ENCODE measurements at places on chromosomes 3 and 15.

DNA sequence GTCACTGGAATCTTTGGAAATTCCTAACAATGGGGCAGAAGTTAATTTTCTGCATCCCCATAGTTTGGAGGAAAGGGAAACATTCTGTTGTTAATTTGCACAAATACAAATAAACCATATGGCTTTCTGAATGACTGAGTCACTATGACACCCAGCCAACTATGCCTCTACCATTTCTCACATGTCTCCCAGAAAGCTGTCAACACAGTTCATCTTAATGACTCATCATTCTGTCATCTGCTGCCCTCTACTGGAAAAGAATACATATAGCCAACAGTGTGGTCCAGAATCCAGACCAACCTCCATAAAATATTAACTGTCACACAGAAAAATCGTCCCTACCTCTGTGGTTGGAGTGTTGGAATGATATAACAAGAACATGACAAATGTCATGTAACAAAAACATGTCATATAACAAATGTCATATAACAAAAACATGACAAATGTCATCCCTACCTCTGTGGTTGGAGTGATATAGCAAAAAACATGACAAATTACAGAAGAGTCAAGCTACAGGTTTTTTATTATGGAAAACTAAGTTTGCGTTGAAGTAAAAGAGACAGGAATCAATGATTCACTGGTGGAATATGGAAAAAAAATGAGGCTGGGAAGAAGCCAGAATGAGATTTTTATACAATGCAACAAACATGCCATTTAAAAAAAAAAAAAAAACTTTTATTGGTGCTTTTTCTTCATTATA lies 47.7 kb upstream of the GYG1 start:
- DNase-seq = peak; percentile 79

GRCh38 chr15:97521381-97522285 lies 438.9 kb upstream of the ARRDC4 start:
- no peak for DNase-seq

- DNase-seq = no peak
Observed at GRCh38 chr3:24100696-24101402, 155.8 kb downstream of the NR1D2 start.

DNA sequence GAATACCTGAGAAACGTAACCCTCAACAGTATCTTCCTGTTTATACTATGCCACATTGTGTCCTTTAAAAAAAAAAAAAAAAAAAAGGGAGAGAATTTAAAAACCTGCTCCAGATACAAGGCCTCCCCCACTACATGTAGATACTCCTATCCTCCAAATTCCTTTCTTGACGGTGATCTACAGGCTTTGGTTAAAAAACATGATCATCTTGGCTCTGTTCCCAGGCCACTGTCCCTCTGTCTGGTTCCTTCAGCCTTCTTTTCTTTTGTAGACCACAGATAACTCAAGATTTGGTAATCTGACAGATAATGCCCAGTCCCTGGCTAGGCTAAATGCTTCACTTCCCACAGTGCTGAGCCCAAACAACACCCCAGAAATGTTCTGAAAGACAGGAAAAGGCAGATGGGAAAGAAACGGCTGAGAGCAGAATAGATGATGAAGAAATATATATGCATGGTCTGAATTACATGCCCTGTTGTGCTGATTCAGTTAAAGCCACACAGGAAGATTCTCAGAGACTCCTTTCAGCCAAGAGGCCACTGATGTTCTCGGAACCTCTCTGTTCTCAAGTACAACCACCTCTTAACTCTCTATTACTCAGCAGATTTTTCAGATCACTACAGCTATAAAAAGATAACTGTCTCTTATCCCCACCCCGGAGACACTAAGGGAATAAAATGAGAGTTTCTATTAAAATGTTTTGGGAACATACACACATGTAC lies 48.3 kb downstream of the NPTN start:
- peak; percentile 24 for DNase-seq

DNA sequence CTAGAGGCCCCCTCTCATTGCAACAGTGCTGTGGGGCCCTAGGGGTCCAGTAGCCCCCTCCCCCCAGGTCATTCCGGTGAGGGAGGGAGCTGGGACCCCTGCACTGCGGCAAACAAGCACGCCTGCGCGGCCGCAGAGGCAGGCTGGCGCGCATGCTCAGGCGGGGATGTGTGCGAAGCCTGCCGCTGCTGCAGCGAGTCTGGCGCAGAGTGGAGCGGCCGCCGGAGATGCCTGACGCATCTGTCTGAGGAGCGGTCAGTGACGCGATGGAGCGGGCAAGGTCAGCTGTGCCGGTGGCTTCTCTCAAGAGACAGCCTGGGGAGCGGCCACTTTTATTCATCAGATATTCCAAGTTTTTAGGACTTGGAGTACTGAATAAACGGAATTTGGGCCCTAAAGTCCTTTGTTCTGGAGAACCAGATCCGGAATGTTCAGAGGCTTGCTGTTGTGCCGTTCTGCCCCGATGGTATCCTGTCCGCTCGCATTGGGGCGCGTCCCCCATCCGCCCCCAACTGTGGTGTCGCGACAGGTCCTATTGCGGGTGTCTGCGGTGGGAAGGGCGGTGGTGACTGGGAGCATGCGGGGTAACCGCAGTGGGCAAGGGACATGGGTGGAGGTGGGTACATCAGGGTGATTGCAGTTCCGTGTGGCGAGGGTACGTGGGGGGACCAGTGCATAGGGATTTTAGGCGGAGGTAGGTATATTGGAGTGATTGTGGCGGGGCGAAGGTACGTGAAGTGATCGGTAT lies at the start of the genes SNRPN and SNURF:
Gene SNRPN, plus strand, starts transcription at position 205 of the 748 bp plus-strand sequence. CDS start 19,467 bp downstream, outside the sequence.
Gene SNURF, plus strand, starts transcription at position 205 of the 748 bp plus-strand sequence. Its CDS starts 62 bp downstream, at position 267.
- peak; percentile 63 for DNase-seq

GRCh38 chr15:61081027-61081322 lies 148.1 kb downstream of the RORA start:
- no peak for DNase-seq

DNA sequence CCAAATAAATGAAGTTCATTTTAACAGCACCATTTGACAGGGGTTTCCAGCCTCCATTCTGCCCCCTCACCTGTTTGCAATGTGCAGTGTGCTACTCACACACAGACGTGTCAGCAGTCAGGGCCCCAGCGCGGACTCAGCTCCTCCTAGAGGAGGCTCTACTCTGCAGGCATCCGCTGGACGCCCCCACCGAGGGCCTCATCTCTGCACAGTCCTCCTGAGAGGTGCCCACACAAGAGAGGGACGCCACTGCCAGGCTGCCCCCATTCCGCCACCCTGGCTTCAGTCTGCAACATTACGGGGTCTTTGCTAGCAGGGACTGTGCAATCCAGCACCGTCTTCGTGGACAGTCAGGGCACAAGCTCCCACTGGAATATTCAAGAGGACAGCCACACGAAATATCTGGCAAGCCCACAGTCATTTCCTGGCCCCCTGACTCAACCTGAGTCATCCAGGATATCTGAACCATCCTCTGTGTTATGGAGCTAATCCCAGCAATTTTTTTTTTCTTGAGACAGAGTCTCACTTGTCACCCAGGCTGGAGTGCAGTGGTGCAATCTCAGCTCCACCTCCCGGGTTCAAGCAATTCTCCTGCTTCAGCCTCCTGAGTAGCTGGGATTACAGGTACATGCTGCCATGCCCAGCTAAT lies 255.0 kb downstream of the OCA2 start:
- DNase-seq = no peak

- DNase-seq = no peak
Observed at GRCh38 chr3:139491966-139492365, 15.7 kb upstream of the RBP2 start.

- no peak for DNase-seq
Observed at GRCh38 chr3:11077466-11077865, 76.8 kb upstream of the HRH1 start.

DNA sequence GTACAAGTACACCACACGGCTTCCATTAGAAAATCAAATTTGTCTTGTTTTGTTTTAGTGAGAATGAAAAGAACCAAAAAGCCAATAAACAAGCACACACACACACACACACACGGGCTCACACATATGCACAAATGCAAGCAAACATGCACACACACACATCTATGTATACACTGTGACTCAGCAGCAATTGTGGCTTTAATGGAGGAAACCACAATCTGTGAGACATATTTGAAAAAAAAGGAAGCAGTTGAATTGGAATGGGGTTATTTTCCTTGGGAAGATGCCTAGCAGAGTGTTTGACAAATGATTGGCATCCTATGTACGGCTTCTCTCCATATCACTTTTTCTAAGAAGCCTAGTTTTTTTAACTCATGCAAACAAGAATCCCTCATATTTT lies 201.1 kb upstream of the ARRDC4 start:
- DNase-seq = no peak

DNA sequence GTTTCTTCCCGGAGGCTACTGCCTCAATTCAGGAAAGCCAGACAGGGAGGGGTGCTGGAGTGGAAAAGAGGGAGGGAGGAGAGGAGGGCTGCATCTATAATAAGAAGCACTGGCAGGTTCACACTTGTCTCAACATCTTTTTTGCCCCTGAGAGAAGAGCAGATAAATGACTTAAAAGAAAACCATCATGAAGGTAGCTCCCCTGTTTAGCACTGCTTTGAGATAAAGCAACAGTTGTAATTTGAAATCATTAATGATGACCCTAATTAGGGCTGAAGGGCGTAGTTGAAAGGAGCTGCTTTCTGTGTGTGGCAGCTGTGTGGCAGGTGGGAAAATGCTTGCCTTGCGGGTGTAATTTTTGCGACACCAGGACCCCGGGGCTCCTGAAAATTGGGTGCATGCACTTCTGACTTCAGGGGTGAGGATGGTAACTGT lies 222.8 kb upstream of the IL12A start:
- no peak for DNase-seq

- DNase-seq = peak; percentile 3
Observed at GRCh38 chr3:119690043-119690656, 12.7 kb upstream of the CFAP91 start.

- DNase-seq = no peak
Observed at GRCh38 chr3:62718011-62718410, 157.2 kb downstream of the CADPS start.

- DNase-seq = no peak
Observed at GRCh38 chr15:74552773-74553441, 11.9 kb downstream of the ARID3B start.

DNA sequence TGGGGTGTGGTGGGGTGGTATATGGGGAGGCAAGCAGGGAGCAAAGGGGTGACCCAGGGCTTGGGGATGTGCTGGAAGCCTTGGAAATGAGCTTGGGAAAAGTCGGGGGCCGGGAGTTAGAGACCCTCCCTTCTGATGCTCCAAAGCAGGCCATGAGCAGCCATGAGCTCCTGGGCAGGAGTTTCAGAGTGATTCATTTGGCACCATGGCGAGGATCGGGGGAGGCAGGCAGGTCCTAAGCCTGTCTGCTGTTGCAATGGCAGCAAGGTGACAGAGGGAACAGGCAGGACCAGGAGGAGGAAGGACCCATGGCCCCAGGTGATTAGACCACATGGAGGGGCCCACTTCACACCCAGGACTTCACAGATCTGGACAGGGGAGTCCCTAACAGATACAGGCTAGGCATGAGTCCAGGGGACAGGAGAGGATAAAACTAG lies 21.3 kb downstream of the RGMA start:
- DNase-seq = no peak

- DNase-seq = no peak
Observed at GRCh38 chr3:127796831-127797150, 25.5 kb downstream of the MGLL start.

DNA sequence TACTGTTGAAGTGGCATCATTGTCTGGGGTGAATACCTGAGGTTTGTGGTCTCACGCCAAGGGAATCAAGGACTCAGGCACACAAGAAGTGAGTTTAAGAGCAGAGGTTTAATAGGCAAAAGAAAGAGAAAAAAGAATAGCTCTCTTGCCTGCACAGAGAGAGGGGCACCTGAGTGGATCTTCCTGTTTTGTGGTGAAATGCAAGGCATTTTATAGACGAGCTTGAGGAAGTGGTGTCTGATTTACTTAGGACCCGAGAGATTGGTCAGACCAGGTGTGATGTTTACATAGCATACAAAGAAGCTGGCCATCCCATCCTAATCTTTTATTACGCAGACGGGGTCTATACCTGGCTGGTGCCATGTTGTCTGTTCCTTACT lies 13.2 kb downstream of the CCR5 start:
- DNase-seq = no peak

DNA sequence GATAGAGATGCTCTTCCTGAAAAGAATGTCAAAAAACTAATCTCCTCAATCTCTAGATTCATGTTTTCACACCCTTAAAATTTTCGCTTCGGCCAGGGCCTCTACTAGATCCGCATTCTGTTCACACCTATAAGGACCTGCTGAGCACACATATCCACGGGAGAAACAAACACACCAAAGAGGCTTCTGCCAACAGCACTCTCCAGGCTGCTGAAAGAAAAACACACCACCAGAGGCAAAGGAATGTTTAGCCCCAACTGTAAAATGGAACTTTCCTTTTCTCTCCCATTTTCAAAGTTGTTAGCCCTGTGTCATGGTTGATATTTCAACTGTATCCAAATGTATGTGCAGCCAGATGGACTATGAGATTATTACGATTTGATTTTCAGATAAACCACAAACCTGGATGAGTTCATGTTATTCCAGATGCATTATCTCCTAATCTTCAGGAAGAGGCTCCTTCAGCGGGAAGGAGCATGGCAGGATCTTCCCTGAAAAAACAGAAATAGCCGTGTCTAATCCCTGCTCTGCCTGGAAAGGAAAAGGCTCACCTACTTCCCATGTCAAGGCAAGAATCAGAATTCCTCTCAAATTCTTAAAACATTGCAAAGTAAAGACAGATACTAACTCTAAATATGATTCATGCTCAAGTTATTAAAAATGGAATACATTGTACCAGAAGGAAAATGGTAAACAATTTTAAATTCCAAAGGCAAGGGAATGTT lies 442.7 kb upstream of the NR2F2 start:
- no peak for DNase-seq

DNA sequence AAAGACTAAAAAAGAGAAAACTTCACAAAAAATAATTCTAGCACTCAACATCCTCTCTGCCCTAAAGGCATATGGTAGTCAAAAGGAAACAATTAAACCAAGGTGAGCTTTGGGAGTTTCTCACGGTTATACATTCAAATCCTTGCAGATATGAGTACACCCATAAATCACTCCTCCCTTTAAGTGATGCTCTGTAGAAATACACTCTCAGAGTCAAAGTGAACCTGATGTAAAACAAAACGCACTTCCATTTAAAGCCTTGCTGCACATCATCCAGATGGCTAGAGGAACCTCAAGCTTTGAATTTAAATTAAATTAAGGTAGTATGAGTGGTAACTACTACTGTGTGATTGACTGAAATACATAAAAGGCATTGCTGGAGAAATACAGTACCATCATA lies 36.0 kb upstream of the AADAC start:
- DNase-seq = no peak

- DNase-seq = no peak
Observed at GRCh38 chr3:132196113-132196512, 121.1 kb upstream of the ACP3 start.

Data from erythroblast (primary cell).